ENCODE measurements at places on chromosomes 5 and 9.

- no peak for DNase-seq
Measured at GRCh38 chr5:138985683-138986082, 110.5 kb upstream of the LRRTM2 start.

- no peak for DNase-seq
Measured at GRCh38 chr5:39517800-39518199, 93.0 kb upstream of the DAB2 start.

- no peak for DNase-seq
Measured at GRCh38 chr5:68962757-68963484, 130.9 kb upstream of the SLC30A5 start.

GRCh38 chr5:83397658-83398057 is 73.9 kb upstream of the VCAN start:
- DNase-seq = no peak

DNA sequence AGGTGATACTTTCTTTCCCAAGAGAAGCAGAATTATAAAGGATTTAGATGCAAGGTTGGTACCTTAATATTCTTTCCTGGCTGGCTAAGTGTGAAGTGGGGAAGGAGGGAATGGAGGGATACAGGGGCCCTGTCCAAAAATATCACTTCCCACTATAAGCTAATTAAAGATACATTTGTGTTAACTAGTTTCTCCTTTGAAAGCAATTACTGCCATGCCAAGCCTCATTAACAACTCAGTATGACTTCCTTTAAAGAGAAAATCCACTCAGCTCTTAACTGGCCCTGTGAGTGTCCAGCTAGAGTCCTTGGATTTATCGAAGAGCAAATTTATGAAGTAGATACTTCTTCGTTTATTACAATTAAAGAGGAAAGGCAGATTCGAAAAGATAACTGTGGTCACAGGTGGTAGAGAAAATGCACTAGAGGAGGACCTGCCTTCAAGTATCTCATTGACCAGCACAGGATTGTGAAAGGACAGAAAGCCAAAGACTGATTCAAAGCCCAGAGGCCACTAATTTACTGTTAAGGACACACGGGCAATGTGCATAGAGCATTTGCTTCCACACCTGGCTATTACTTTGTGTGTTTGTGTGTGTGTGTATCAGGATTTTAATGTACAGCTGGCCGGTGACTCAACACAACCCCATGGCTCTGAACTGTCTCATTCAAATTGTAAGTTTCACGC is 11.2 kb upstream of the GLDC start:
- DNase-seq = no peak

DNA sequence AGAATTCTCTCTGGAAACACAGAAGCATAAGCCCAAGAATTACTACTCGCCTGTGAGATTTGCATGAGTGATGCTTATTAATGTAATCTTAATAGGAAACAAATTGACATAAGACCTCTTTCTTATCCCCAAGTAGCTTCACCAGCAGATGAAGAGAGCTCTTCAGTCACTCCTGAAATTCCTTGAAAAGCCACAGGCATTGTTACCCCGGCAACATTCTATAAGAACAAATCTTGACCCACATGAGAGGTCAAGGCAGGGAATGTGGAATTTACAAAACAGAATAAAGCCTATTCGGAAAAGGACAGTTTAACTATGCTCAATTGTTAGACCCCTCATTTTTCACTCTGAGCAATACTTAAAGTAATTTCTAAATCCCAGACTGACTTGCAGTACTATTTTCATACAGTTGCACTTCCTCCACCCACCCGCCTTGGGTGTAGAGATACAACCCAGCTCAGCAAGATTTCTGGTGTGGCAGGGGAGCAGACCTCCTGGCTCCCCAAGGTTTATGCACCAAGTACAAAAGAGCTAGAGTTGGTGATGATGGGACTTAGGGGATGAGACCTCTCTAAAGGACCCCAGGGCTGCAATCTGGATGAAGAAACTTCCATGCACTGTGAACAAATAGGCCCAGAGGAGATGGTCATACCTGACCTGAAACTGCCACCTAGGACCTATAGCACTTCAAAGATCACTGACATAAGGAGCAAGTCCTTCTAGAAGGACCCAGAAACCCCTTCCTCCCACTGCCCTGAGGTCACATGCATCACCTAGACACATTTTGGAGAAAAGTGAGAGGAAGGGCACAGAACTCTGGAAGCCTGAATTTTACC is 242.1 kb downstream of the ZNF608 start:
- no peak for DNase-seq

GRCh38 chr5:95375591-95375990 is 15.6 kb upstream of the FAM81B start:
- DNase-seq = no peak

DNA sequence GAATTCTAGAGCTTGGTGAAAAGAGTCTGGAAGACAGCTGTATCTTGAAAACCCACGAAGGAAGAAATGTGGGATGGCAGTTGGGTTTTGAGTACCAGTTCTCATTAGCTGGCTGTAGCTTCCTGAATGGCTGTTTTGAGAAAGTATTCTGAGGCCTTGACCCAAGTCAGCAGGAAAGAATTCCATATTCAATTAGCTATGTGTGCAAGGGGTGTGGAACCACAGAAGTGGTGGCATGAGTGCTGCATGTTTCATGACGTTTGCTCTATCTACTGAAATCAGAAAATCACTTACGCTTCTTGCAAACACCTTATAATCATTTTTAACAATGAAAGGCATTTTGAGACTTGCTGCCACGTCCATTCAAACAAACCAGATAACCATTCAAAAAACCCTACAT is 69.1 kb downstream of the TRPM3 start:
- no peak for DNase-seq

DNA sequence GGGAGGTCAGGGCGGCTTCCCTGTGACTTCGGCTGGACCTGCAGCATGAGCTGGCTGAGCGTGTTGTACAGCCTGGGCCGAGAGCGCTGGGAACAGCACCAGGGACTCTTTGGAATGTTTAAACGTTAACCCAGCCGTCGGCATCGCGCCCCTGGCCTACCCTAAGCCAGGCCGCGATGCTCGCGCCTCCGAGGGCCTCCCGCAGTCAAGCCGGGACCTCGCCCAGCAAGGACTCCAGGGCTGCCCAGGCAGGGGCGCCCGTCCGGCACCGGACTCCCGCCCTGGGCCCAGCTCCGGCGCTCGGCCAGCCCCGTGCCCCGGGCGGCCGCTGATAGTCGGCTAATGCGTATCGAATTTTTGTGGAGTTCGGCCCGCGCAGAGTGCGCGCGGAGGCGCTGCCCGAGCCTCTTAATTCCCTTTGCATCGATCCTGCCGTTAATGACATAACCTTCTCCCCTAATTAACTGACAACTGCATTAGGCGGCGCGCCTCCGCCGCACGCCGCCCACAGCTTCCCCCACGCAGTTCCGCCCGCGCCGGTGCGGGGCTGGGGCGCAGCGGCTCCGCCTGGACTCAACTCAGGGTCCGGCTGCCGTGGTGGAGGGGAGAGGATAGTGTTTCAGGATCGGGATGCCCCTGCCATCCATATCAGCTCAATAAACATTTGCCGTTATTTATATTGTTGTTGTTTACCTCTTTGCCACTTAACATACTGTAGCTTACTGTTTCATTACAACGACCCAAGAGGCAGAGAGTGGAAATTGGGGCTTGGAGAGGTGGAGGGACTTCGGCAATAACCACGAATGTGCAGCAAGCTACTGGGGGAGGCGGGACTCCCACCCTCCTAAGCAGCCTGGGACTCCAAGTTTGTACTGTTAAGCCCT is 28.8 kb upstream of the CDC23 start:
- no peak for DNase-seq

GRCh38 chr9:83920469-83920926 is 734 bp downstream of the KIF27 start:
- DNase-seq = no peak

- DNase-seq = no peak
Measured at GRCh38 chr9:16627967-16628366, 242.5 kb downstream of the BNC2 start.

GRCh38 chr5:145105384-145105783 is 729.8 kb downstream of the PRELID2 start:
- no peak for DNase-seq

GRCh38 chr9:86275962-86276361 is 6.4 kb downstream of the ISCA1 start:
- DNase-seq = no peak

DNA sequence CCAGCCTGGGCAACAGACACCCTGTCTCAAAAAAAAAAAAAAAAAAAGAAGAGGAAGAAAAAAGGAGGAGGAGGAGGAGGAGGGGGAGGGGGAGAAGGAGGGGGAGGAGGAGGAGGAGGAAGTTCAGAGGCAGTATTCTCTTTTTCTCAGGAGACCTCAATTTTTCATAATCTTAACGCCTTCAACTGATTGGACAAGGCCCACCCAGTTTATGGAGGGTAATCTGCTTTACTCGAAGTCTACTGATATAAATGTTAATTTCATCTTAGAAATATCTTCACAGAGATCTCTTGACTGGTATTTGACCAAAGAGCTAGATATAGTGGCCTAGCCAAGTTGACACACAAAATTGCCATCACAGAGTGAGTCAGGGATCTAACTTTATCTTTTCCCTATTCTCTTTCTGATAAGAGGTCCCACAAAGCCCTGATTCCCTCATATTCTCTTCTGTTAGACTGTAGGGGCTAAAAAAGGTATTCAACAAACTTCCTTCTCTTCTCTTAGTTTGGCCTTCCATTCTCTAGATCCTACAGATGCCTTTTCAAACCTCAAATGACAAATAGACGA is 115.5 kb upstream of the ABCA1 start:
- no peak for DNase-seq

- DNase-seq = no peak
Measured at GRCh38 chr5:58074222-58074621, 385.7 kb downstream of the PLK2 start.

DNA sequence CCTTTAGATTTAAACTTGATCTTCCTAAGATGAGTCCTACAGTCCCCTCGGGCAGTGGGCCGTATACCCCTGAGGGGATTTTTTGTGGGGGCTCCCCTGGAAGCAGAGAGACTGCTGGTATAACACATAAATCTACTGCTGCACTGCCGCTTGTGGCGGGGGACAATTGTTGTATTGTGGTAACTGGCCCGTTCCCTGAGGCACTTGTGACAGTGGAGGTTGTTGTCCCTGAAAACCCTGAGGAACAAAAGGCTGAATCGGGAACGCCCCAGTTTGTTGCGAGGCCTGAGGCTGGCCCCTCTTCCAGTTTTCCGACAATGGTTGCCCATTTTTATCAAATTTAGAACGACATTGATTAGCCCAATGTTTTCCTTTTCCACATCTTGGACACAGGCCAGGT is 4.7 kb upstream of the TMEM141 start:
- DNase-seq = no peak

GRCh38 chr9:107635101-107635802 is 145.7 kb upstream of the KLF4 start:
- no peak for DNase-seq

GRCh38 chr5:133203317-133204305 is 151.8 kb downstream of the HSPA4 start:
- no peak for DNase-seq

- DNase-seq = no peak
Measured at GRCh38 chr5:54171645-54172384, 138.6 kb downstream of the ARL15 start.

DNA sequence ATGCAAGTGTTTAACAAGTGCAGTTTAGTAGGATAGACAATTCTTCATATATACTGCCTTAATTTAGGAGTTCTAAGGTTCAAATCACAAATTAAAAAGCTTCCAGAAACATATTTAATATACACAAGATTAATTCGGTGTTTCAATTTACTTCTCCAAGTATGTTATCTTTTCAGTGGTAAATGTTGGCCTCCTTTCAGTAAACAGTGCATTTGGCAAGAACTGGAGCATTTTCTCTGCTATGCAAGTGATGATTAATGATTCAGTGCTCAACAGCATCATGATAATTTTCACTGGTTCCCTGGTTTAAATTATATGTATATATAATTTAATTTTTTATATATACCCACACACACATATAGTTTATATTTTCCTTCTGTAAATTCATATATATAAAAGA is 541.7 kb downstream of the EFNA5 start:
- DNase-seq = no peak

DNA sequence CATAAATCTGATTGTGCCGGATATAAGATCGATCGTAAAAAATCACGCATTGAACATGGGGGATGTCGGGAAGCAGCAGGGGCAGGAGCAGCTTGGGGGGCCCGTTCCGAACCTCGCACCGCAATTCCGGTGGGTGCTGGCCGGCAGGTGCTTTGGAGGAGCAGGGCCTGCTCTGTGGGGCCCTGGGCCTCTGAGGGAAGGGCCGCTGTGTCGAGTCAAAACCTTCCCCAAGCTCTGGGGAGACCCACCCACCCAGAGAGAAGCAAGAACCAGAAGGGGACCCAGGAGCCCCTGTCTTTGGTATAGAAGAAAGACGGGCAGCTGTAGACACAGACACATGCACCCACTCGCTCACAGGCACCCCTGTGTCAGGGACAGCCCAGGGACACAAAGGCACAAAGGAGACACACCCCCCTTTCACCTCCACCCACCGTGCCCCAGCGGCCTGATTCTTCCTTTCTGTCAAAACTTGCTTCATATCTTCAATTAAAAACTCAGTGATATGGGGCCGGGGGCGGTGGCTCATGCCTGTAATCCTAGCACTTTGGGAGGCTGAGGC is 49.4 kb upstream of the ZBTB43 start:
- DNase-seq = no peak

DNA sequence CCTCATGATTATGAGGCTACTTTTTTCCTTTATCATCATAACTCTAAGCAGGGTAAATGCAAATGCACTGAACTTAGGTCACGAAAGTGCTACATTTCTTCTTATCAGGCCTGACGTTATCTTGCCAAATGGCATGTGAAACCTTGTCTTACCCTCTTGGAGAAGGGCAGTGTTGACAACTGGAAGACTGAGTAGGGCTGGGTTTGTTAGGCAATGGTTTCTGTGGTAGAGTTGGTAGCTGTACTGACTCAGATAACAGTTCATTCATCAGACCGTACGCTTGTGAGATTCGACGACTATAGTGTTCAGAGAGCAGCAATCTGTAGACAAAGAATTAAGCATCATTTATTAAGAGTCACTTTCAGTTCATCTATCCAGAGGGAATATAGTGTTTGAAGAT is 127.7 kb downstream of the CPLANE1 start:
- DNase-seq = no peak

GRCh38 chr9:81591791-81592190 is 97.6 kb downstream of the TLE1 start:
- no peak for DNase-seq

- DNase-seq = no peak
Measured at GRCh38 chr9:87498046-87498810, 561 bp downstream of the DAPK1 start.

DNA sequence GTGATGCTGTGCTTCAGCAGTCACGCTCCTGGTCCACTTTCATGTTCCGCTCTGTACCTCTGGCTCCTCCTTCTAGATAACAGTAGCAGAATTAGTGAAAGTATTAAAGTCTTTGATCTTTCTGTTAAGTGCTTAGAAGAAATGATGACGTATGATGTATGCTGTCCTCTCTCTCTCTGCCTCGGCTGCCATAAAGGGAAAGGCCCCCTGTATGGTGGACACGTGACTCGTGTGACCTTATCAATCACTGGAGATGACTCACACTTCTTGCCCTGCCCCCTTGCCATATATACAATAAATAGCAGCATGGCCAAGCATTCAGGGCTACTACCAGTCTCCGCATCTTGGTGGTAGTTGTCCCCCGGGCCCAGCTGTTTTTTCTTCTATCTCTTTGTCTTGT is 100.3 kb downstream of the SYK start:
- no peak for DNase-seq
